ENCODE measurements at places on chromosomes 12 and 14. TPM values are rescaled to one million over a fixed set of nuclear protein-coding genes. Genes with fewer than 3 reads are reported as not detected.

DNA sequence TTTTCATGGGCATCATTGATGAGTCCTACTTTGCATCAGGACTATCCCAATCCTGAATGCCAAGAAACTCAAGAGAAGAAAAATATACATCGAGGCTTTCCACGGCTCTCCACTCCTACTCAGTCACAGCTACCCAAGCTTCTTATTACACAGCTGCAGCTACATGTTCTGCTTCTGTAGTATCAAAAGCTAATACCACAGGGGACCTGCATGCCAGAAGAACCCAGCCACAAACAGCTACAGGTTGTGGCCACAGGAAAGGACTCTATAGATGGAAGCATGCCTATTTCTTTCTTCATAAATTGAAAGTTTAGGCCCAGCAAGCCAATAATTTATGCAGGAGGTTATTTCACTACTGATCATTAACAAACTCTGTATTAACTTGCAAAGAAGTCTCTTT, 209.7 kb upstream of the EGLN3 start:
- H3K36me3 ChIP-seq = no peaks in the 10 kb centered on the region
- no peak overlapping the region for H3K4me3 ChIP-seq
- H3K27me3 ChIP-seq = no peaks in the 10 kb centered on the region
- peaks cover 7% of the 10 kb centered on the region for H3K4me1 ChIP-seq
- no peak overlapping the region for H3K27ac ChIP-seq

DNA sequence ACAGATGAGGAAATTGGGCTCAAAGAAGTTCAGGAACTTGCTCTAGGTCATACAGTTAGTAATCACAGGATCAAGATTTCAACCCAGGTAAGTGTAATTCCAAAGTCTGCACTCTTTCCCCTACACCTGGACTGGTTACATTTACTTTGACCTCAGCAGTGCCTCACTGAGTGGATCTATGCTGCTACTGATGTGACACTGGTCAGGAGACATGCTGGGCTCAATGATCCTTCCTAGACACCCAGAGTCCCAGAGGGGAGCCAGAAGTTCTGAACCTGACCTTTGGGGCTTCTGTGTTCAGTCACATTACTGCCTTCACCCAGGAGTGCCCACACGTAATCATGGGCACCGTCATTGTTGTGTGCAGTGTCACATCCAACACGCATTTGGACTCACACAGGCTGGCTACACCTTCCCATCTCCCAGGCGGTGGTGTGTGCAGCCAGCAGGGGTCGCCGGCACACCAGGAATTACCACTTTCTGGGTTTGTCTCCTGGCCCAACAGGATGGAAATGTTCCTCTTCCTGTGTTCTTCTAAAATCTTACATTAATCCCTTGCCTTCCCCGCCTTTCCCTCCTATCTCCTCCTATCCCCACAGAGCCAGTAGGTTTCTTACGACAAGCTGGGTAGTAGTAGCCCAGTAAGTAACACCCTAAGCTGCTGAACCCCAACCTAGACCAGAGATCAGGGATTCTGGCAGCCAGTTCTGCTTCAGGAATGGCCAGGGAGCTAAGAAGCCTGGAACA, 25.6 kb downstream of the CALCOCO1 start:
- H3K27ac ChIP-seq = no peak overlapping the region
- H3K4me1 ChIP-seq = no peaks in the 10 kb centered on the region
- no peaks in the 10 kb centered on the region for H3K36me3 ChIP-seq
- no peak overlapping the region for H3K4me3 ChIP-seq

DNA sequence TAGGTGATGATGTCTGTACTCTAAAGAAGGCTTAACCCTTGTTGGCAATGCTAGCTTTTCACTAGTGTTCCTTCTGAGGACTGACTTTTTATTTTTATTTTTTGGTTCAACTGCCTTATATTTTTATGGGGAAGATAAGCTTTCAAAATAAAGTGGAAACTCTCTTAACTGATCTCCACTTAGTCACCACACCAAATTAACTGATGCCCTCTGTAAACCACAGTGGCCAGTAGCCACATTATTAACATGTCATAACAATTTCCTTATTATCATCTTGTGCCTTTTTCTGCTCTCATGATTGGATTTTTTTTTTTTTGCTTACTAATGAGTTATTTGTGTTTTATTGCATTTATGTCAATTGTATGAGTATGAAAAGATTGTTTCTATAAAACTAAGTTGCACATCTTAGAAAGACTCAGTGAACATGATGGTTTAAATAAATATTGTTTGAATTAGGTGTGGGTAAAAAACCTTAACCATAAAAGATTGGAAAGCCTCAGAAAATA, 56.9 kb downstream of the SCFD1 start:
- no peak for DNase-seq
- no peak overlapping the region for H3K4me3 ChIP-seq
- no peak overlapping the region for H3K27ac ChIP-seq
- H3K27me3 ChIP-seq = no peaks in the 10 kb centered on the region

DNA sequence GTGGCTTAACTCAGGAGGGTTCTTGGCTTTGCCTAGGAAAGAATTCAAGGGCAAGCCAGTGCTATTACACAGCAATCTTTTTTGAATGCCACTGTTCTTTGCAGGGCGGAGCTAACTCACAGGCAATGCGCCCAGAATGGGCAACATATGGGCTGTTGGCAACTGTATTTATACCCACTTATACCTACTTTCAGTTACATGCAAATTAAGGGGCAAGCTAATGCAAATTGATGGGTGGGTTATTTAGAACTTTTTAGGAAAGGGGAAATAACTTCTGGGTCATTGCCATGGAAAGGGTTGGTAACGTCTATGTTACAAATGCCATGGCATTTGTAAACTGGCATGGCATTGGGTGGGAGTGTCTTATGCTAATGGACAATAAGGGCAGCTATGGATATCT, 85.4 kb downstream of the C12orf50 start:
- no peak overlapping the region for H3K4me3 ChIP-seq
- H3K4me1 ChIP-seq = no peaks in the 10 kb centered on the region
- H3K27ac ChIP-seq = no peak overlapping the region
- no peaks in the 10 kb centered on the region for H3K27me3 ChIP-seq
- H3K36me3 ChIP-seq = no peaks in the 10 kb centered on the region
- no peak for DNase-seq

- peaks cover 17% of the 10 kb centered on the region for H3K4me1 ChIP-seq
- H3K4me3 ChIP-seq = no peak overlapping the region
- no peaks in the 10 kb centered on the region for H3K27me3 ChIP-seq
- no peak overlapping the region for H3K27ac ChIP-seq
Measured at GRCh38 chr12:93745286-93745685, 68.1 kb downstream of the CRADD start.

DNA sequence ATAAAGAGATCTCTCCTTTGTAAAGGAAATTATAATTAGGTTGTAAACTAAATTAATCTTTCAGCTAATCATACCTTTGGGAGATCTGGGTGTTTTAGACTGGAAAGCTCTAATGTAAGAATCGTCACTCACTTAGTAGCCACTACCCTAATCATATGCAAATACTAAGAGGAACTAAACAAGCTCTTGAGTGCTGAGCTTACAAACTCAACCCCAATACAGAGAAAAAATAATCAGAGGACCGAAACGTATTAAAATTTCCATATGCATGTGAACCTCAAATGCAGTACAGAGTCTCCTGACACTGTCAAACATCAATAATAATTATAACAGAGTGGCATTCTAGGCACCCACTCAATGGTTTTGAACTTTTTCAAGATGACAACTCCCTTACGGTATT, 235.3 kb upstream of the FOXN3 start:
- H3K27ac ChIP-seq = no peak overlapping the region
- DNase-seq = no peak
- H3K4me1 ChIP-seq = no peaks in the 10 kb centered on the region
- no peaks in the 10 kb centered on the region for H3K36me3 ChIP-seq
- no peaks in the 10 kb centered on the region for H3K27me3 ChIP-seq

DNA sequence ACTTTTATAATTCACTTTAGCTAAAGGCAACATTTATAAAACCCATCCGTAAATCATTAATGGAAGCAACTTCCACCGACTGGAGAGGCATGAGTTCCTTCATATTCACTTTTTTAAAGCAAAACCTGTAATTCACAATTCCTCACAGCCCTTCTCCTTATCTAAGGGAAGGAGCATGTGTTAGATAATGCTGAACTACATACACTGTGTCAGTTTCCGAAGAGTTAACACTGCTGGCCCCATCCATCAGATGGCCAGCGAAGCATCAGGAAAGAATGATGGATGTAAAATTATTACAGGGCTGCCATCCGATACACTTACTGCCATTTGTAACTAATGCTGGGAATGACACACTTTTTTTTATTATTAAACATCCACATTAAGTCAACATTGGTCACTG, 392.8 kb downstream of the SOX5 start:
- peaks cover 7% of the 10 kb centered on the region for H3K27me3 ChIP-seq
- no peak overlapping the region for H3K4me3 ChIP-seq
- no peaks in the 10 kb centered on the region for H3K4me1 ChIP-seq
- no peaks in the 10 kb centered on the region for H3K36me3 ChIP-seq

GRCh38 chr14:64777461-64777860, 73.2 kb downstream of the PLEKHG3 start:
- no peak overlapping the region for H3K27ac ChIP-seq
- no peaks in the 10 kb centered on the region for H3K27me3 ChIP-seq
- DNase-seq = no peak
- H3K4me1 ChIP-seq = no peaks in the 10 kb centered on the region
- no peaks in the 10 kb centered on the region for H3K36me3 ChIP-seq

GRCh38 chr12:68180792-68181744, 21.5 kb upstream of the IFNG start:
- H3K36me3 ChIP-seq = no peaks in the 10 kb centered on the region
- H3K27me3 ChIP-seq = peaks cover 27% of the 10 kb centered on the region
- no peak overlapping the region for H3K4me3 ChIP-seq
- no peak for DNase-seq
- H3K27ac ChIP-seq = no peak overlapping the region

DNA sequence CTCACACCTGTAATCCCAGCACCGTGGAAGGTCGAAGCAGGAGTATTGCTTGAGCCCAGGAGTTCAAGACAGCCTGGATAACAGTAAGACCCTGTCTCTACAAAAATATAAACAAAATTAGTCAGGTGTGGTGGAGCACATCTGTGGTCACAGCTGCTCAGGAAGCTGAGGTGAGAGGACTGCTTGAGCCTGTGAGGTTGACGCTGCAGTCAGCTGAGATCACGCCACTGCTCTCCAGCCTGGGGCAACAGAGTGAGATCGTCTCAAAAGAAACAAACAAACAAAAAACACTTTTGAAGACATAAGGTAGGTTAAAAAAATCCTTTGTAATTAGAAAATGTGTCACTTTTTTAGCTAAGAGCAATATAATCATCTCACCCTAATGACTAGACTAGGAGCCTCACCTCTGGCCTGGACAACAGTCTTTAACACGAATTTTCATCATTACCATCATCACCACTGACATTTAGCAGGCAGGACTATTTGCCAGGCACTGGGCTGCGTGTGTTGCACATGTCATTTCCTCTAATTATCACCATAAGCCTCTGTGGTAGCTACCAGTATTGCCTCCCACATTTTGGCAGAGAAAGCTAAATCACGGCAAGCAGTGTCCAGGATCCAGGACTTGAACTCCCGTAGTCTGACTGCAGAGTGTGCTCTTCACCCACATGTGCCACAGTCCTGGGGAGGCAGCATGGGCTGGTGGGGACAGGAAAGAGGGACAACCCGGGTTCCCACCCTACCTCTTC, 4.6 kb upstream of the SYCP3 start:
- H3K4me1 ChIP-seq = no peaks in the 10 kb centered on the region
- no peaks in the 10 kb centered on the region for H3K36me3 ChIP-seq
- no peak for DNase-seq
- no peak overlapping the region for H3K4me3 ChIP-seq
- no peak overlapping the region for H3K27ac ChIP-seq
- no peaks in the 10 kb centered on the region for H3K27me3 ChIP-seq

DNA sequence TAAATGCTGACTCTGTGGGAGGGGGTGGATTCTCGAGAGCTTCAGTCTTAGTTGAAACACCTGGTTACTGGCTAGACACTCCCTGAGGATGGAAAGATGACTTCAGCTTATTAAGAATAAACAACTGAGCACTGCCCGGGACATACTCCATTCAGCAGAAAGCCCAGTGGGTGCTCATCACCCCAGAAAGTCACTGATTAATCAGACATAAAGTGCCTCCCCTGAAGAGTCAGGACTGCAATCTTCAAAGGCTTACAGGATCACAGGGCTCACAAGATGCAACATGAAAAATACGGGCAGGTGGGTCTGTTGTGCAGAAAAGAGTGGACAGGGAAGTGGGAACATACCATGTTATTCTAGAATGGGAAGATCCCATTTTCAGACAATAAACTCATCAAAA, 207.0 kb downstream of the CALM1 start:
- H3K27ac ChIP-seq = no peak overlapping the region
- no peaks in the 10 kb centered on the region for H3K4me1 ChIP-seq
- DNase-seq = no peak
- H3K36me3 ChIP-seq = no peaks in the 10 kb centered on the region
- H3K27me3 ChIP-seq = no peaks in the 10 kb centered on the region

GRCh38 chr14:20630340-20631022, 11.0 kb downstream of the OR6S1 start:
- no peak overlapping the region for H3K27ac ChIP-seq
- no peaks in the 10 kb centered on the region for H3K27me3 ChIP-seq
- peak overlapping the region; percentile 70 for H3K4me3 ChIP-seq
- no peaks in the 10 kb centered on the region for H3K36me3 ChIP-seq
- H3K4me1 ChIP-seq = peaks cover 21% of the 10 kb centered on the region

Gene GRIP1
- total RNA-seq = 8.4 TPM

Gene REP15
- total RNA-seq = 1.6 TPM

Gene LUM
- total RNA-seq = 0.15 TPM

Gene TCL1A
- total RNA-seq = not detected

Gene LYZ
- total RNA-seq = not detected

Gene RNASE1
- total RNA-seq = 0.51 TPM

Gene PROX2
- not detected for total RNA-seq

Gene STON2
- 12.3 TPM for total RNA-seq

Gene RNU6-8
- not detected for total RNA-seq

Measured in PC-3 (cell line).